ENCODE measurements at places on chromosomes 6 and 20. TPM values are rescaled to one million over a fixed set of nuclear protein-coding genes. Genes with fewer than 3 reads are reported as not detected.

GRCh38 chr6:34746104-34746846, 11.0 kb upstream of the SNRPC start:
- no peak for DNase-seq

GRCh38 chr6:113526995-113527394, 330.1 kb upstream of the MARCKS start:
- no peak for DNase-seq

DNA sequence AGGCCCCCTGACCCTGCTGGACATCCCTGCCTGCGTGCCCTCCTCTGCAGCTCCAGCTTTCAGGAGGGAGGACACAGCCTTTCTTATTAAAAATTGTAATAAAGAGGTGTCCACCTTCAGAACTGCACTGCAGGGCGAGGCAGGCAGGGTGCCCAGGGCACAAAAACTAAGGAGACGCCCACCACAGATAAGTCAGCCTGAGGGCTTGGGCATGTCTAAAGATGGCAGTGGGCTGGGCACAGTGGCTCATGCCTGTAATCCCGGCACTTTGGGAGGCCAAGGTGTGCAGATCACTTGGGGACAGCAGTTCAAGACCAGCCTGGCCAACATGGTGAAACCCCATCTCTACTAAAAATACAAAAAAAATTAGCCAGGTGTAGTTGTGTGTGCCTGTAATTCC, 7.0 kb upstream of the C20orf144 start:
- DNase-seq: no peak

RFX6 gene
- not detected for total RNA-seq

- DNase-seq: no peak
These were observed 44.0 kb downstream of the SIM1 start for GRCh38 chr6:100420711-100421110.

GRCh38 chr6:142918339-142919042, 26.5 kb downstream of the HIVEP2 start:
- no peak for DNase-seq

DNA sequence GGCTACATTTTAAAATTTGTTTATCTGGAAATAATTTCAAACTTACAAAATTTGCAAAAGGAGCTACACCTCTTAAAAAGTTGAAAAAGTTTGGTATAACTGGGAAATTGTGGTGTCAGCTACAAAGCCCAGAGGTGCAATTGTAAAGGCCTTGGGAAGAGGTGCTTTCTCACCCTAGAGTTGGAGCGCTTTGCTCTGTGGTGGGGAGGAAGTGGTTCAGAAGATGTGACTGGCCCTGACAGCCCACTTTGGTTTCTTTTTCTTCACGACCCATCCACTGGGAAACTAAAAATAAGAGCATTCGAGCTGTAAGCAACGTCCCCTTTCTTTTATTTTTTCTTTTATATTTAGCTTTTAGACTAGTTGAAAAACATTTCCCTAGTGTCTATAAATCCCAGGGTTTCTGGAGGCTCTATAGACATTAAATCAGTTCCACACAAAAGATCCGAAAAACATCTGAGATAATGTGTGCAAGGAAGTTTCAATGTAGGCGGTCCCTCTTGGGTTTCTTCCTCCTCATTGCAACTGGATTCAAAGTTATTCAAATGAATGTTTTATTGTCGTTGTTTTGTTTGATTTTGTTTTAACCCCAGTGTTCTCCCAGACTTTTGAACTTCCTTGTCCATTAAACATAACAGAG, 397.8 kb downstream of the KIF16B start:
- DNase-seq: no peak

KCNK16 gene
- total RNA-seq: not detected

- DNase-seq: peak; percentile 54
These were observed 45.5 kb upstream of the HLA-E start for GRCh38 chr6:30443657-30444450.

DNA sequence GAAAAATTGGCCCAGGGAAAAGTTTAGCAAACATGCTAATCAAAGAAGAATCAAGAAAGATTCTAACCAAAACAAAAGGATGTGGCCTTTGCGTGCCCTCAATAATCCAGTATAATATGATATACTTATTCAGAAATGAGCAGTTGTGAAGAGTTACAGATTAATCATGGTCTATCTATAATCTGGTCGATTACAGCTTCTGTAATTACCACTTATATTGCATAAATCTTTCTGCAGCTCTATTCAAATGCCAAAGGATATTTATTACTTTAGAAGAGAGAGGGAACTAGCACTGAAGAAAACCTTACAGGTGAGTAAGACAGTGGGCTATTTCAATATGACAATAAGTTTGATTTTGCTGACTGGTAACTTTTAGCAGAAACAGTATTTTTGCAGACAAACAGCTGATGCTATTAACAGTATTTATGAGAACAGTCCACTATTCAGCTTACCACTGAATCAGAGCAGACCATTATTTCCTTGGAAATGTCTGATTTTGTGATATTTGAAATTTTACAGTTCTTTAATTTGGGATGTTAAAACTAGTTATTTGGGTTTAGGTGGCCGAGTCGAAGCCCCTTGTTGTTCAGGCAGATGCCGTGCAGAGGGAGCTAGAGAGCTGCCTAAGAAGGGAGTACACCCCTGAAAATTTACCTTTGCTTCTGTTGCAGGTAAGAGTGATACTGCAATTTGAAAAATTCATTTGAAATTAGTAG, 92.2 kb downstream of the CEP57L1 start:
- no peak for DNase-seq

SLC12A5 gene
- total RNA-seq: 0.15 TPM

DNA sequence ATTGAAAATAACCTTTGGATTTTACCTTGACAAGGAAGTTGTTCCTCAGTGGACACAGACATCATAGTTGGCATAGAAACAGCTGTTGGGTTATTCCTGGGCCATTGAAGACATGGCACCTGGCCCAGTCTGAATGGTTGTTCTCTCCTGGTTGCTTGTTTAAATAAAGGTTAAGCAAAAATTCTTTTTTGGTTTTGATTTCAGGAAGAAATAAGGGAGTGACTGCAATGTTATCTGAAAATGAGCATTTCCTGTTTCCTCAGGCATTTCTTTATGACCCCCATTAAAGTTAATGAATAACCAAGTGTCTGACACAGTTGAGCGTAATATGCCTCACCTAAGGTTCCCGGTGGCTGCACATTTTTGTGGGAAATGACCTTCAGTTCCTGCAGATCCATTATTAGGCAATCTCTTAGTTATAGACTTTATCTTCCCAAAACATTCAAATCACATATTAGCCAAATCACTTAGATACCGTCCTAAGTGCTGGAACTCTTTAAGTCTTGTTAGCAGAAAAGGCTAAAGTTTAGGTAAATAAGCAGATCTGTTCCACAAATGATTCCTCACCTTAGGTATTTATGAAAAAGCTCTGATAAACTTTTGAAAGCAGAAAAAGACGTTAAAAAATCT, 648.7 kb upstream of the FLRT3 start:
- no peak for DNase-seq

DNA sequence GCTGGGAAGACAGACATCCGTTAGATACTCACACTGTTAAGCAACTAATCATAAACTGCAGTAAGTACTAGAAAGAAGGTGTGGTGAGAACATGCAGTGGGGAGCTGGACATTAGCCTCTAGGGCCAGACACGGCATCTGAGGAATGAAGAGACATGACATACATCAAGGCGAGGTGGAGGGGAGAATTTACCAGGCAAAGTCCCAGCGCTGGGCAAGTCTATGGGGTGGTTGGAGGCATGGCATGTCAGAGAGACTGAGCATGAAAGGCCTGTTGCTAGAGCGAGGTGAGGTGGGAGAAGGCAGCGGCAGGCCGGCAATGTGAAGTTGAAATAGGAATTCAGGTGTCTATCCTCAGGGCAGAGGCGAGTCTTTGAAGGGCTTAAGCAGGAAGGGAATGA, 31.8 kb downstream of the SLC24A3 start:
- DNase-seq: no peak

DNA sequence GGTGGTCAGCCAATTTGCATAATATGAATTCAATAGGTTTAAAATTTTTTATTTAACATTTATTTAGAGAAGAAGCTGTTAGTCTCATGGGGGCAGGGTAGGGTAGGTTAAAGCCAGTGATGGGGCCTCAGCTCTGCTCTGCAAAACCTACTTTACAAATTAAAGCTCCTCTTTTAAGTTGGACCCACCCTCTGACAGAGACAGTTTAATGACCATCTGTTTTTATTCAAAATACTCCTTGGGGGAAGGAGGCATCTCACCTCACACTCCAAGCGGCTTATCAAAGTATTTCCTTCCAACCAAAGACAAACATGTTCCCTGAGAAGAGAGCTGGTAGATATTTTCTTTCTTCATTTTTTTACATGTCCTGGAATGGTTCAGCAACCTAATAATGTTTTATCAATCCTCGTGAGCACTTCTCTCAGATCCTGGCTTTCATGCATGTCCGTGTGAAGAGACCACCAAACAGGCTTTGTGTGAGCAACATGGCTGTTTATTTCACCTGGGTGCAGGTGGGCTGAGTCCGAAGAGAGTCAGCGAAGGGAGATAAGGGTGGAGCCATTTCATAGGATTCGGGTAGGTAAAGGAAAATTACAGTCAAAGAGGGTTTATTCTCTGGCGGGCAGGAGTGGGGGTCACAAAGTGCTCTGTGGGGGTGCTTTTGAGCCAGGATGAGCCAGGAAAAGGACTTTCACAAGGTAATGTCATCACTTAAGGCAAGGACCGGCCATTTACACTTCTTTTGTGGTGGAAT, 184.7 kb downstream of the GJA1 start:
- no peak for DNase-seq

SNPH gene
- 5.9 TPM for total RNA-seq

DNA sequence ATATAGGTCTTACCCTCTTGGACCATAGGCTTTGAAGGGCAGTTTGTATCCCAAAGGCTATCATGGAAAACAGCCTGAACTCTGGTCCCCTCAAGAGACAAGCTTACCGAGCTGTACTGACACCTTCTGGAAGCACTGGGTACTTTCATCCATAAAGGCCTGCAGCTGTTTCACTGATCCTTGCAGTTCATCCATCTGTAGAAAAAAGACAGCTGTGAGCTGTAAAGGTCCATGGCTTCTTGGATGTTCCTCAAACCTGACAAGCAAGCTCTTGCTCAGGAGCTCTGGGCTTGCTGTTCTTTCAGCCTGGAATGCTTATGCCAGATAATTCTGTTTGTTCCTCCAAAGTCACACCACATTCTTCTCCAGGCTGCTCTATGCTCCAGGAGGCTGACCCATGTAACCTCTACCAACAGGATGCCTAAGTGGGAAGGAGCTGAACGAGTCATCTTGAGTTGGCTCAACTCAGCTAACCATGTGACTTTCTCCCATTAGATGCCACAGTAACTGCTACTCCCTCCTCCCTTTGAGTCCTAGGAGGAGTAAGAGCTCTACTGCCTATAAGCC, 8.8 kb upstream of the NDRG3 start:
- peak; percentile 50 for DNase-seq

- no peak for DNase-seq
These were observed 198.7 kb downstream of the RIMS1 start for GRCh38 chr6:72084992-72085569.

ABRACL gene
- total RNA-seq: 38.0 TPM

DNA sequence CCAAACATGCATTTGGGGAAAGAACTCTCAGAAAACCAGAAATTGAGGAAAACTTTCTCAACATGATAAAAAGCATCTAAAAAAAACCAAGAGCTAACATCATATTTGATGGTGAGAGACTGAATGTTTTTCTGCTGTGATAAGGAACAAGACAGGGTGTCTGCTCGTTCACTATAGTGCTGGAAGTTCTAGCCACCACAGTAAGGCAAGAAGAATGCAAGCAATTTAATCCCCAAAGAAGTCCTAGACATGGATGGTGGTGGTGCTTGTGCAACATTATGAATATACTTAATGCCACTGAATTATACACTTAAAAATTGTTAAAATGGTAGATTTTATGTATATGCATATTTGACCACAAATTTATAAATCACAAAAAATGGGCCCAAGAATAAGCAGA, 53.4 kb downstream of the LYRM2 start:
- no peak for DNase-seq

GRCh38 chr20:32206760-32207625, 550 bp downstream of the PLAGL2 start:
- no peak for DNase-seq

GRCh38 chr6:84615113-84615850, 149.1 kb downstream of the TBX18 start:
- DNase-seq: no peak

DNA sequence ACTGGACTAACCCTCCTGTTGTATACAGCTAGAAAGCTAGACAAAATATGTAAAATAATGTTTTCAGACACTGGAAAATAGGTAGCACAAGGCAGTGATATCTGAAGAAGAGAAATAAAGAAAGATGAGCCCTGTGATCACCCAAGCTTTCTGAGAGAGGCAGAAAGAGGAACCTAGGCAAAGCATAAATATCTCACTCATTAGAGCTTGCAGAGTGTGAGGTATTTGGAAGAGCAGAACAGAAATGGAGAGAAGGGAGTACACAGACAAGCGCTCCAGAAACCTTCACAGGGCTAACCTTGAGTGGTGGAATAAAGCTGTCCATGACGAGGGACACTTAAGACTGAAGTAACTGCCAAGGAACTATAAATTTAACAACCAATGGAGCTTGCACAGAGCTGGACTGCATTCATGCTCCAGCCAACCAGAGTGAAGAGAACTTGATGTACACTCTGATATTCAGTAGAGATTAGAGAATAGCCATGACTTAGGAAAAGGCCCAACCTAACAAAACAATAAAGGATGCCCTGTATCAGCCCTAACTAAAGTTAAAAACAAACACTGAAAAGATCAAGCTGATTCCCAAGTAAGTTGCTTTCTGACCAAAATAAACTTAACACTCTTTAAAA, 280.9 kb upstream of the STXBP5 start:
- no peak for DNase-seq

MAP7 gene
- not detected for total RNA-seq

GRCh38 chr20:8399947-8400346, 267.9 kb downstream of the PLCB1 start:
- no peak for DNase-seq

DNA sequence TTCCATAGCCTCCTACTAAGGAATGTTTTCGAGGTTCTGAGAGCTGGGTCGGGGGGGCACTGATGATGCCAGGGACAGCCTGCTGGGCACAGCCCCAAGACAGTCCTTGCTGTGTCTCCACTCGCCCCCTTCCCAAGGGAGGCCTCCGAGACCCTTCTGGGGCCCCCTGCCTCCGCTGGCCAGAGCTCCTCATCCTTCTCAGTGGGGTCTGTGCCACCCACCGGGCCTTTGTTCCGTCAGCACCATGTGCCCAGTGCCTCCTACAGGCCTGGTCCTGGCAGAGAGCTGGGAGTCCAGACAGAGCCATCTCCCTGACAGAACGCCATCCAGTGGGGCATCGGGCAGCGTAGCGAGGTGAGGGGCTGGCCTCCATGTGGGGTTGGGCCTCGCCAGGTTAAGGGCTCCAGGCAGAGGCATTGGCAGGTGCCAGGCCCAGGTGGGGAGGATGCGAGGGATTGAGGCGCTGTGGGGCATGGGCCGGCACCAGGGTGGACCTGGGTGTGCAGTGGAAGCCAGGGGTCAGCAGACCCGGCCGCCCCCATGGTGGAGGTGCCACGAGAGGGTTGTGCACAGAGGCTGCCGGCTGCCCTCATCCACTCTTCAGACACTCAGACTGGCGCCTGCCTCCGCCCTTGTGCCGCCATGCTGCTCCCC, 13.3 kb downstream of the RBM38 start:
- no peak for DNase-seq
